ENCODE measurements at places on chromosomes 5 and 9.
A peak's percentile ranks its signal among the peaks of the same experiment; 100 is the strongest.

DNA sequence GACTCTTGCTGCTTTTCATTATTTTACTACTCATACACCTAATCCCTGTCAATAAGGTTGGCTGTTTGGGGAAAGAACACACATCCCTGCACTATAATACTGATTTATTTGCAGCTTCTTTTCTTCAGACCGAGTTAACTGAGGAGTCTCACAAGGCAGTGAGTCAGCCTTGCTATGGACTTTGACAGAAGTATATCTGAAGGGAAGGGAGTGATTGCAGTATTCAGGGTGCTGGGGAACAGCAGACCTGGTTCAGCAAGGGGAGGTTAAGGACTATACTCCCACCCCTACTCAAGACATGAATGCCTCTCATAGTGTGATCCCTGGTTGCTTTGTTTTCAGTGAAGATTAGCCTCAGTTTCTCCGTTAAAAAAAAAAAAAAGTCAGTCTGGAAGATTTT, 99.8 kb downstream of the TLE4 start:
- DNase-seq, result no peak

- no peak for DNase-seq
Measured at GRCh38 chr9:36891341-36891811, 142.7 kb downstream of the PAX5 start.

DNA sequence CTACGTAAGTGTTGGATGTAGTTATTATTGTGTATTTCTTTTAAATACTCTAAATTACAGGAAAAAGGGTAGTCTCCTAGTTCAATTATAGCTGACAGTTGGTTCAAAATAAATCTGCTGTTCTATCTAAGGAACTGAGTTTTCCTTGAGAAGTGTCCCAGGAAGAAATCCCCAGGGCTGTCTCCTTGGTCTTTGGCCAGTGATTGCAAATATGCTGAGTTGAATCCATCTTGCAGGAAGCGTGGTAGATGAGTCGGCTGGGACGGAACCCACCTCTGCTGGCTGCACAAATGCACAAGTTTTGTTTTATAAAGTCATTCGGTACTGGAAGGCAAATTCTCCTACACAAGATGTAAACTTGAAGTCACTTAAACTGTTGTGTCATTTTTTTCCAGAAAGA, 30.2 kb upstream of the HOMER1 start:
- DNase-seq, result no peak

- DNase-seq, result peak; percentile 18
Measured at GRCh38 chr9:108855888-108856287, at the start of gene ACTL7B. Gene ACTL7B, minus strand, starts transcription at chr9:108855986. Its CDS starts 56 bp downstream, at chr9:108855930.

- DNase-seq, result no peak
Measured at GRCh38 chr5:114265432-114266060, 96.3 kb upstream of the KCNN2 start.

DNA sequence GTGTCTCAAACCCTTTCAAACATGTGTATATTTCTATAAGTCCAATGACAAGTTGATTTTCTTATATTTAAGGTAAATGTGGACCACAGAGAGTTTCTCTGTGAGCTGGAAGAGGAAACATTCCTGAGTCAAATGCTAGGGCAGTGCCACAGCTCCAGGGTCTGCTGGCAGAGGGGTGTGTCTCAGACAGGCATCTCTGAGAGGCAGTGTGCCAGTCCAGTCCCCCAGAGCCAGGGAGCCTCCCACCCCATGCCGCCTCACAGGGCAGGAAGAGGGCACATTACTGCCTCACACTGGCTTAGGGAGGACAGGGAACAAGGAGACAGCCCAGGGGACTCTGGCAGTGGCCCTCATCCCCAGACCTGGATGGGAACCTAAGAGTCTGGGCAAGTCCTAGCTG, 120.2 kb downstream of the TENT4A start:
- DNase-seq, result no peak

GRCh38 chr5:15255576-15255975, 244.4 kb upstream of the FBXL7 start:
- DNase-seq, result no peak

DNA sequence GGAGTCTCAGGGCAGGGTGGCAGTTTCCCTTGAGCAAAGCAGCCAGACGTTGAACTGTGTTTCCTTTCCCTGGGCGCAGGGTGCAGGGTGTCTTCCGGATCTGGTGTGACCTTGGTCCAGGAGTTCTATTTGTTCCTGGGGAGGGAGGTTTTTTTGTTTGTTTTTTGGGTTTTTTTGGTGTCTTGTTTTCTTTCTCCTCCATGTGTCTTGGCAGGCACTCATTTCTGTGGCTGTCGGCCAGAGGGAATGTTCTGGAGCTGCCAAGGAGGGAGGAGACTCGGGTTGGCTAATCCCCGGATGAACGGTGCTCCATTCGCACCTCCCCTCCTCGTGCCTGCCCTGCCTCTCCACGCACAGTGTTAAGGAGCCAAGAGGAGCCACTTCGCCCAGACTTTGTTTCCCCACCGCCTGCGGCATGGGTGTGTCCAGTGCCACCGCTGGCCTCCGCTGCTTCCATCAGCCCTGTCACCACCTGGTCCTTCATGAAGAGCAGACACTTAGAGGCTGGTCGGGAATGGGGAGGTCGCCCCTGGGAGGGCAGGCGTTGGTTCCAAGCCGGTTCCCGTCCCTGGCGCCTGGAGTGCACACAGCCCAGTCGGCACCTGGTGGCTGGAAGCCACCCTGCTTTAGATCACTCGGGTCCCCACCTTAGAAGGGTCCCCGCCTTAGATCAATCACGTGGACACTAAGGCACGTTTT, 3.5 kb upstream of the PHYHD1 start:
- no peak for DNase-seq

DNA sequence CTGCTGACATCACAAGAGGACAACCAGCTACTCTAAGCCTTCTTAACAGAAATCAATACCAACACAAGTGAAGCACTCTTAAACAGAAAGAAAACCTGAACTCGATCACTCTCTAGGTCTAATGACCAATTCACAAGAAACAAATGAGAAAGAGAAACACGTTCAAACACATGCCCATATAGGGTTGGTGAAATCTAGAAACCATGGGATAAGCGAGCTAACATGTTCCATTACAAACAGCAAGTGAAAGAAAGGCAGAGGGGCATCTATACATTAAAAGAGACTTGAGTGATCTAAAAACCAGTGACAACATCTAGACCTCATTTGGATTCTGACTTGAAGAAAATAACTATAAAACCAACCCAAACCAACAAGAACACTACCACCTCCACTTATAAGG, 74.9 kb upstream of the RETREG1 start:
- no peak for DNase-seq

DNA sequence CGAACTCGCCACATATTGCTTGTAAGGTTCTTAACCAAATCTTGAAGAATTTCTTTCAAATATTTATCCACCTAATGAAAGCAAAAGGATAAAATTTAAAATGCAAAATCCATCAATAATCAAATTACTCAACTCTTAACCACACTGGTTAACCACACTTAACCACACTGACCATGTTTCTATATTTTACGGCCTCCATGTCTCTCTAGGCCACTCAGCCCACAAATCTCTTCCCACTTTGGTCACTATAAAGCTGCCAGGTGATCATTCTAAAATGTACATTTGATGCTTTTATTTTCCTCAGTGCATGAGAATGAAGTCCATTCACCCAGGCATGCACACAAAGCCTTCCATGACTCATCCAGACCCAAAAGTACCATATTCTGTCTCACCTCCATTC, 56.4 kb upstream of the OR2K2 start:
- no peak for DNase-seq

DNA sequence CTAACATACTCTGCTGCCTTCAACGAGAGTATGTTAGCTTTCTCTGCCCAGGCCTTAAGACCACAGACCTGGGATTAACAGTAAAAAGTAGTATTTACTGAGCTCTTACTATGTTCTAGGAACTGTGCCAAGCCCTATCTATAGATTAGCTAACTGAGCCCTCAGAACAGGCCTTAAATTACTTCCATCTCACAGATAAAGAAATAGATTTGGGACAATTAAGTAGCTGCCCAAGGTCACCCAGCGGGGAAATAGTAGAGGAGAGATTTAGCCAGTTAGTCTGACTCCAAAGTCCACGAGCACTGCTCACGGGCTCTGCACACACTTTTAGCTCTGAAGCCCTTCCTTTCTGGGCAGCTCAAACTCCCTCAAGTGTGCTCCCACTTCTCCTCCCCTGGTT, 64.5 kb upstream of the EQTN start:
- no peak for DNase-seq

DNA sequence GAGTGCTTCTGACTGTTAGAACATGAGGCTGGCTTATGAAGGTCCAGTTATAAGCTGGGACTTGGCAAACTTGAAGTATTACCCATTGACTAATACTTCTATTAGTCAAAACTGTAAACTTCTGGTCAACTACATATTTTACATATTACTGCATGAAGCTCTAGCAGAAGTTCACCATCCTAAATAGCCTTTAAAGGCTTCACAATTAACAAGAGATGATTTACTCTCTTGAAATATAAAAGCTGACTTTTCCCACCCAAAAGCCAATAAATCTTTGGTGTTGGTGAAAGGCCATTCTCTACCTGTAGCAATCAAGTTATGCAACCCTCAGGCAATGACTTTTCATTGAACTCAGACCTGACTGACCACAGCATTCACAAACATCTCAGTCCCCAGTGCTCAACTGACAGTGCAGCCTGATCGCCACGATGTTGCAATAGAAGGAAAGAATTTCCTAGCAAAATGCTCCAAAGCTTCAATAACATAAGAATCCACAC, 345.6 kb downstream of the EBF1 start:
- DNase-seq, result no peak

DNA sequence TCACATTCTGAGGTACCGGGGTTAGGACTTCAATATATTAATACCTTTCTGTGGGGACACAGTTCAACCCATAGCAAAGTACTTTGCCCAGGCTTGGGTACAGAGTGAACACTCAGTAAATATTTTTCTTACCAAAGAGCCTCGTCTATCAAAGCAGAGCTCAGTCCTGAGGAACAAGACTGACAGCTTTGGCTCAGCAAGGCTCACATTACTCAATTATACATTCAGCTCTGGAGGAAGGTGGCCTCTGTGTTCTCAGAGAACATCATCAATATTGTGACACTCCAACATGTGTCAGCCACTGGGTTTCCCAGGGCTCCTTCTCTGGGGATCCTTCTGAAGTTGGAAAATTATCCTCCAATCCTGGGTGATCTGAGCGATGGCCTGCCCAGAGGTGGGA, 186.4 kb downstream of the NMUR2 start:
- no peak for DNase-seq

DNA sequence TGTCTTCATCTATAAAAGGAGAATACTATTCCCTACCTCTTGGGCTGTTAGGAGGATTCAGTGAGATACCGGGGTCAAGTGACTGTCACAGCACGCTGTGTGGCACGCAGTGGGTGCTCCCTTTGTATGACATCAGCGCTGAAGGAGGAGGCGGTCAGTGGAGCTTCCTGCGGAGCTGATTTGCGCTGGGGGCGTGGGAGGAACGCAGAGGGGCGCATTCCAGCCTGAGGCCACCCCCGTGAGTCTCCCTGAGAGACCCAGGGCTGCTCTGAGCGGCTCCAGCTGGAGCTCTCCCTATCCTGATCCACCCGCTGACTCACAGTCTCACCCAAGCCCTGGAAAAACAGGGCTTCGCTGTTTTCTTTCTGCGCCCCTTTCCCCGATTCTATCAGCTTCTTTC, 24.3 kb upstream of the NEURL1B start:
- DNase-seq, result no peak

- no peak for DNase-seq
Measured at GRCh38 chr5:10537624-10538023, 26.2 kb upstream of the ANKRD33B start.

DNA sequence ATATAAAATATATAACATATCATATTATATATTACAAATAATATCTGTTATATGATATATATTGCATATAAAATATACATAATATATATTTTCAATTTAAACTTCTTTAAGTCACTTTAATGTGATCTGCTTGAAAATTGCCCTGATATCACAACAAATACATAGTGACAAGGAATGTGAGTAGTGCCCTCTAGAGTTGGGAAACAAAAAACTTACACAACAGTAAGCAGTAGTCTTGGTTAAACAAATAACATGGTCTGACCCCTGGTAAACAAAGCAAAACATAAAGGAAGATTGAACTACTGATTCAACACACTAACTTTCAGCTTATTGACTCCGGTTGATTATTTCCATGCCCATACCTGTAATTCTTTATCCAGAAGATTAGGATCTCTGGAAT, 188.3 kb upstream of the NMUR2 start:
- DNase-seq, result no peak

- DNase-seq, result peak; percentile 30
Measured at GRCh38 chr9:4180907-4181605, 118.8 kb downstream of the GLIS3 start.

- no peak for DNase-seq
Measured at GRCh38 chr5:63400079-63400478, 562.2 kb downstream of the HTR1A start.

- no peak for DNase-seq
Measured at GRCh38 chr5:92309336-92309991, 926.3 kb upstream of the ARRDC3 start.

- no peak for DNase-seq
Measured at GRCh38 chr5:34891981-34892380, 23.3 kb downstream of the RAD1 start.

GRCh38 chr9:84228130-84228720, 112.3 kb downstream of the SLC28A3 start:
- no peak for DNase-seq

DNA sequence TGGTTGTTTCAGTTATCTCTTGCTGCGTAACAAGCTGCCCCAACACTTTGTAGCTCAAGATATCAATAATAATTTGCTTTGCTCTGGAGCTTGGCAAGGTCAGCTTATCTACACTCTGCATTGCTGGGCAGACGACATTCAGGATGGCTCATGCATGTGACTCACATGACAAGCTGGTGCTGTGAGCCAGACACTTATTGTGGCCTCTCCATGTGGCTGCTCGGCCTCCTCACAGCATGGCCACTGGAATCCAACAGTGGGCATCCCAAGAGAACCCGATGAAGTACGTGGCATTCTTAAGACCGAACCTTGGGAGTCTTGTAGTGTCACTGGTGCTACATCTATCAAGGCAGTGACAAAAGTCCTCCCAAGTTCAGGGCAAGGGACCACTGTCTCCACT, 94.2 kb upstream of the MVB12B start:
- DNase-seq, result no peak

DNA sequence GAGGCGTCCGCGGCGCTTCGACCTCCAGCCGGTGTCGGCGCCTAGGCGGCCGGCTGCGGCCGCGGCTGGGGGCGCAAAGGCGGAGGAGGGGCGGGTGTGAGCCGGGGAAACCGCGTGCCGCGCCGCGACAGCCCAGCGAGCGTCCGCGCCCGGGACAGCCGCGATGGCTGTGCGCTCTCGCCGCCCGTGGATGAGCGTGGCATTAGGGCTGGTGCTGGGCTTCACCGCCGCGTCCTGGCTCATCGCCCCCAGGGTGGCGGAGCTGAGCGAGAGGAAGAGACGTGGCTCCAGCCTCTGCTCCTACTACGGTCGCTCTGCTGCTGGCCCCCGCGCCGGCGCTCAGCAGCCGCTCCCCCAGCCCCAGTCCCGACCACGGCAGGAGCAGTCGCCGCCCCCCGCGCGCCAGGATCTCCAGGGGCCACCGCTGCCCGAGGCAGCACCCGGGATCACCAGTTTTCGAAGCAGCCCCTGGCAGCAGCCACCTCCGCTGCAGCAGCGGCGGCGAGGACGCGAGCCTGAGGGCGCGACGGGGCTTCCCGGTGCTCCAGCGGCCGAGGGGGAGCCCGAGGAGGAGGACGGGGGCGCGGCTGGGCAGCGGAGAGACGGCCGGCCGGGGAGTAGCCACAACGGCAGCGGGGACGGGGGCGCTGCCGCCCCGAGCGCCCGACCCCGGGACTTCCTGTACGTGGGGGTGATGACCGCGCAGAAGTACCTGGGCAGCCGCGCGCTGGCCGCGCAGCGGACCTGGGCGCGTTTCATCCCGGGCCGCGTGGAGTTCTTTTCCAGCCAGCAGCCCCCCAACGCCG, 605 bp downstream of the CHSY3 start:
- DNase-seq, result no peak

GRCh38 chr5:31768784-31769183, 129.9 kb downstream of the PDZD2 start:
- DNase-seq, result no peak
